ENCODE measurements at places on chromosomes 11 and 22. TPM values are rescaled to one million over a fixed set of nuclear protein-coding genes. Genes with fewer than 3 reads are reported as not detected.

APOL1 gene
- 1.2 TPM for total RNA-seq

SLC43A1 gene
- total RNA-seq = 26.9 TPM

SLC22A6 gene
- not detected for total RNA-seq

OR4A16 gene
- not detected for total RNA-seq

OR52N5 gene
- not detected for total RNA-seq

IGSF9B gene
- 9.8 TPM for total RNA-seq

MCM5 gene
- total RNA-seq = 40.9 TPM

CLTCL1 gene
- total RNA-seq = 7.6 TPM

GVQW3 gene
- 0.72 TPM for total RNA-seq

KLHL35 gene
- total RNA-seq = 3.0 TPM

RIBC2 gene
- total RNA-seq = not detected

EIF3M gene
- 226 TPM for total RNA-seq

BLID gene
- total RNA-seq = not detected

CNGA4 gene
- not detected for total RNA-seq

SYT8 gene
- total RNA-seq = 141 TPM

RASGRP2 gene
- 7.2 TPM for total RNA-seq

FBLN1 gene
- 174 TPM for total RNA-seq

DNA sequence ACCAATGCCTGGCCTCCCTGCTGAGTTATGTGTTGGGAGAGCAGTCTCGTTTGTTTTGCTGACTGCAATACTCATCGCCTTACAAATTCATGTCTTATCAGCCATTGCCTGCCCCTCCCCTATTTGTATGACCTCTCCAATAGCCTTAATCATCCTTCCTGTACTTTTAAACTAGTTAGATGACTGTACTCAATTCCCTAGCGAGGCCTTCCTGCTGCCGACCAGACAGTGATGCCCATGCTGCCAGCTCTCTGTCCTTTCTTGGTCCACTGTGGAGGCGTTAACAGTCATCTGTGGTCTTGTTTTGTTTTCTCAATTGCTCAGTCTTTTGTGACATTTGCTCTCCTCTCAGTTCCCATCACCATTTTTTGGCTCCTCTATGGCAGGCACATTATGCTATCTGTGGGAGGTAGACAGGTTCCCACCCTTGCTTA is 20.3 kb upstream of the YPEL1 start:
- DNase-seq = no peak

DNA sequence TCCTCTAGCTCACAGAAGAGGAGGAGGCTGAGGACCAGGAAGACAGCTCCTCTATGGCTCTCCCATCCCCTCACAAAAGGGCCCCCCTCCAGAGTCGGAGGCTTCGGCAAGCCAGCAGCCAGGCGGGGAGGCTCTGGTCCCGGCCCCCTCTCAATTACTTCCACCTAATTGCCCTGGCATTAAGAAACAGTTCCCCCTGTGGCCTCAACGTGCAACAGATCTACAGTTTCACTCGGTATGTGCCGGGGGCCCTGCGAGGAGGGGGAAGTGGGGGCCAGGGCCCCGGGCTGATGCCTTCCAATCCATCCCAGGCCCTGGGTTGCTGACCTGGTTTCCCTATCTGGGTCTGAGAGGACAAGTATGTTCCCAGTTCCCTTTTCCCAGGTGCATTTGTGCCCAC is 7.9 kb downstream of the FOXR1 start:
- no peak for DNase-seq

- DNase-seq = peak; percentile 98
Measured at GRCh38 chr11:65873318-65874156, 937 bp upstream of the EFEMP2 start.

GRCh38 chr11:8321876-8322275 is 58.2 kb upstream of the LMO1 start:
- no peak for DNase-seq

DNA sequence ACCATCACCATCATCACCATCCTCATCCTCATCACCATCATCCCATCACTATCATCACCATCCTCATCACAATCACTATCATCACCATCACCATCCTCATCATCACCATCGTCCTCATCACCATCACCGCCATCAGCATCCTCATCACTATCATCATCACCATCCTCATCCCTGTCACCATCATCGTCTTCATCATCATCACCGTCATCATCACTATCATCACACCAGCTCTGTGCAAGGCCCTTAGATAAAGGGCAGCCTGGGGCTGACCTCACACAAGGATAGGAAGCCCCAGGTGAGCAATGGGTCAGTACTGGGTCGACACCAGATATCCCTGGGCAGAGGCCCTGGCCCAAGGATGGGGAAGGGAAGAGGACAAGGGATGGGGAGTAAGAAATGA is 16.1 kb downstream of the RTN4R start:
- no peak for DNase-seq

- no peak for DNase-seq
Measured at GRCh38 chr11:14503023-14503422, 3.4 kb upstream of the COPB1 start.

- no peak for DNase-seq
Measured at GRCh38 chr11:119629834-119630624, 99.0 kb downstream of the NECTIN1 start.

GRCh38 chr11:20739107-20739506 is 69.7 kb downstream of the NELL1 start:
- DNase-seq = no peak

DNA sequence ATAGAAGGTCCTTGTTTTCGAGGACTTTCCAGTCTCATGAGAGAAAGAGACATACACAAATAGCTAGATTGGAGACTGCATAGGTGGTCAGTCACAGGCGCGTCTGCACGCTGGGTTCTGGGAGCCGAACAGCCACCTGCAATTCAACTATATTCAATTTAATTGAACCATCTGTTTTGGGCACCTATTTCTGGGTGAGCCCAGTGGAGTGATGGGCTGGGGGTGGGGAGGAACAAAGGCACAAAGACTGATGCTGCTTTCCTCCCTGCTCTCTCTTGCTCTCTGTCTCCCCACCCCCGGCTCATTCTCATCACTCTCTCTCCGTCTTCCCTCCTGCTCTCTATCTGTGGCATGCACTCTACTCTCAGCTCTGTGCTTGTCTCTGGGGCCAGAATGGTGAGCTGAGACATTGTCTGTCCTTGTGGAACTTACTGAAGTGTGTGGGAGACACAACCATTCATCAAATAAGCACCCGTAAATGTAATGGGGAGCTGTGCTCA is 48.1 kb upstream of the B3GAT1 start:
- no peak for DNase-seq

- DNase-seq = no peak
Measured at GRCh38 chr22:19756288-19757128, 4.1 kb upstream of the TBX1 start.

DNA sequence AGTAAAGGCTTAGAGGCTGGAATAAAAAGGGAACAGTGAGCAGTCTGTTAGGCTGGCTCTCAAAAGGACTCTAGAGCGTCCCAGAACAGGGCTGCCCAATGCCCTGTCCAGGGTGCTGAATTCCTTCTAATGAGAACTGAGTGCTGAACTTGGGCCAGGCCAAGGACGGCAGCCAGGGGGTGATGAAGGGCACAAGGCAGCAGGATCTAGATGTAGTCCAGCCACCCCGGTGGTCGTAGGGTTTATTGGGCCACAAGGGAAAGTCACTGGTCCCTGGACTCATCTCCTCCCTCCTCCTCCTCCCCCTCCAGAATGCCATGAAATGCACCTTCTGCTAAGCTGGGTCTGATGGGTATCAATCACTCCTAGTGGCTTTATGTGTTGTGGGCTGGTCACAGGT is 19.2 kb downstream of the NPTXR start:
- DNase-seq = no peak

GRCh38 chr22:44968736-44969135 is 41.1 kb downstream of the PHF21B start:
- no peak for DNase-seq

- no peak for DNase-seq
Measured at GRCh38 chr11:106917973-106918372, 100.3 kb downstream of the GUCY1A2 start.

DNA sequence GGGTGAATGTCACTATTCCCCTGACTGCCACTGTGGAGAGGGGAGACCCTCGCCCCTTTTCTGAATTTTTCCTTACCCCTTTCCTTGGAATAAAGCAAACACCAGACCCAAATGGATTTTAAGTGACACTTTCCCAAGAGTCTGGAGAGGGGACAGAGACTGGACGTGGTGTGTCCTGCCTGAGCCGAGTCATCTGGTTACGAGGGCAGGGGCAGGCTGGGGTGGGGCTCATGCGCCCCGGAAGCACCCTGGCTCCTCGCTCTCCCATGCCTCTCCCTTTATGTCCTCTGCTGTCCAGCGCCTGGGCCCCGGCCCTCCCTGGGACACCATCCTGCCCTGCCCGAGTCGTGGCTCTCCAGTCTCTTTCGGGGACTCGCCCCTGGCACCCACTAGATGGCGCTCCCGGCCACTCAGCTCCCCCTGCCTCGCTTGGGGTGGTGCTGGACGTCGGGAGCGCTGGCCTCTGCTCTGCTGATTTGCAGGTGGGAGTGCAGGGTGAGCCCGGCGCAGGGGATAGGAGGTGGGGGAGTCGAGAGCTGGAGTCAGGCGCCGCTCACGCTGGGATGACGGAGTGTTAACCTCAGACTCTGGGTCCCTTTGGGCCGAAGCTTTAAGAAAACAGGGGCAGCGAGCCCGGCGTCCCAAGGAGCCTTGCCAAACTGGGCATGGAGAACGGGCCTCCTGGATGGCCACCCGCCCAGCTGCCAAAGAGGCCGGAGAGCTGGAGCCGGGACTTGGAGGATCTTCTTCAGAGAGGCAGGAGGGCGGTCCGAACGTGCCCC is 89.8 kb downstream of the RPS6KA4 start:
- peak; percentile 82 for DNase-seq

DNA sequence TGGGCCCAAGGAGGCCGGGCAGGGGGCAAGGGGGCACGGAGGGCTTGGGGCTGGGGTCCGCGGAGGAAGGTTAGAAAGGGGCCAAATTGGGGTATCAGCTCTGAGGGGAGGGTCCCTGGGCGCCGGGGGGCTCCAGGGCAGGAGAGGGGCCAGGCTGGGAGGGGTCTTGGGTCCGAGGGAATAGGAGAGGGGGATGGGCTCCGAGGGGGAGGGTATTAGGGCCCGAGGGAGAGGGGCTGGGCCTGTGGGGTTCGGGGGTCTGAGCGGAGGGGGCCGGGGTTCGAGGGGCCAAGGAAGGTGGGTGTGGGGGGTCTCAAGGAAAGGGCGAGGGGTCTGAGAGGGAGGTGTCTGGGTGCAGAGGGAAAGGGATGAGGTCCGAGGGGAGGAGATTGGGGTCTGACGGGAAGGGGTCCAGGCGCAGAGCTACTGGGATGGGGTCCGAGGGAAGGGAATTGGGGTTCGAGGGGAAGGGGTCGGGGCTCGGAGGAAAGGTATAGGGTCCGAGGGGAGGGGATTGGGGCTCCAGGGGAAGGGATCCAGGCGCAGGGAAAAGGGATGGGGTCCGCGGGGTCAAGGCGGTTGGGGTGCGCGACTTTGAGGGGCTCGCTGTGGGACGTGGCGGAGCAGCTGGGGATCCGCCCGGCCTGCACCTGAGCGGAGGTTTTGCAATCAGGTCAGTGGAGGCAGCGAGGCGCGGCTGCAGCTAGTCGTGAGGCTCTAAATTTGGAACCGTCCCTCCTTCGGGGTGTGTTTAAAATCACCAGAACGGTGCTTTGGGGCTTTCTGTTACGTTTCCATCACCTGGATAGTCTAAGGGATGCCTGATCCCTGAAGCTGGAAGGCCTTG is 728 bp downstream of the CTTN start:
- no peak for DNase-seq

GRCh38 chr11:2794968-2795322 is 90.6 kb downstream of the CDKN1C start:
- peak; percentile 65 for DNase-seq

DNA sequence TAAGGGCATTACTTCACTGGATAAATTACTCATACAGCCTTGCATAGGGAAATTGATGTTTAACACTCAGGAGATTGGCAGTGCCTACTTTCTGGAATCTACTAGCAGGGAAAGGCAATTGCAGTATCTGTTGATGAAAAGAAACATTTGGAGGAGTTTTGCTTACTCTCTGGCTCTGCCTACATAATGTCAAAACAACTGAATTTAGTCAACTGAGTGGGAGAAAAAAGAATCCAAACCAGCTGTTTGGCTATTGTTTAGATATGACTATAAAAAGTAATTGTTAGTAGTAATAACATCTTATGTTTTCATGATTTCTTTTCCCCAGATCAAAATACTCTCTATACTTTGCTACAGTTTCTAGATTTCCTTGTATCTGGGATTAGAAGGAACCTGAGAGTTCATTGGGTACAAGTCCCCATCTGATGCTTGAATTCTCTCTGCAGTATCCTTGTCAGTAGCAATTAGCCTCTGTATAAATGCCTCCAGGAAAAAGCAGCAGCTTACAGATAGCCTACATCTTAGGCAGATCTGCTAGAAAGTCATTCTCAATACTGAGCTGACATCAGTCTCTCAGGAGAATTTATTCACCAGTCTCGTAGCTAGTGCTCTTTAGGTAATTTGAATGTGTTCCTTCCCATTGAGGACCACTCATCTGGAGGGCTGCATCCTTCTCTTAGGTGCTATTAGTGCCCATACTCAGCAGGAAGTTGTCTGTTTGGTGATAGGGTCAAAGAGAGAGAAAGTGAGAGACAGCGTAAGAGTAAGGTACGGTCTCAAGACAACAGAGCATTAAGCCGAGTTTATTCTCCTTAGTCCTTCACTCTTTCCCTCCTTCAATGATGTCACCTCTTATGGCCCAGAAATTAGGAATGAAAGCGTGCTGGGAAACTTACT is 185.9 kb upstream of the CCDC90B start:
- DNase-seq = no peak

GRCh38 chr11:96246718-96247552 is 96.1 kb downstream of the MAML2 start:
- DNase-seq = no peak

GRCh38 chr11:3949125-3949524 is 93.7 kb downstream of the STIM1 start:
- DNase-seq = no peak

- DNase-seq = no peak
Measured at GRCh38 chr11:35083181-35083430, 55.9 kb upstream of the CD44 start.

DNA sequence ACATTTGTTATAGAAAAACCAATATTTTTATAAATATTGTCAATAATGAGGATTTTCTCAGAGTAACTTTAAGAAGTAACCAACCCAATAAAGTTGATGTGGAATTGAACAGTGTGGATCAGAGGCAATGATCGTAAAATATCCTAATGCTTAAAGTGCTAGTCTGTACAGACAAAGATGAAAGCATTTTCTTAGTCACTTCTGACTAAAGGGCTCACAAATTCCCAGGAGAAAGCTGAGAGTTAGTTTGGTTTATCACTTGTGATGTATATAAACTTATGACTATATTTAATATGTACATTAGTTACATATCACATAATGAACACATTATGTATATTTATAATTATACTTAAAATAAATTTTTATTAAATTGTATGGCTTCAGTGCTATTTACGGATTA is 25.4 kb upstream of the DDI1 start:
- no peak for DNase-seq

- no peak for DNase-seq
Measured at GRCh38 chr22:49320714-49321476, 506.8 kb downstream of the BRD1 start.

- DNase-seq = no peak
Measured at GRCh38 chr11:30046578-30046945, 29.7 kb upstream of the KCNA4 start.

GRCh38 chr22:25021976-25022711 is 69.6 kb downstream of the KIAA1671 start:
- DNase-seq = no peak
